Ovary (tissue), 10 donors: ENCODE measurements at places on chromosomes 11 and 22. TPM values are rescaled to one million over a fixed set of nuclear protein-coding genes. Genes with fewer than 3 reads are reported as not detected.
A peak's percentile ranks its signal among the peaks of the same experiment; 100 is the strongest.

The RFPL2 gene
- polyA plus RNA-seq: not detected

The ANGPTL5 gene
- 5.0 TPM for polyA plus RNA-seq

The PES1 gene
- polyA plus RNA-seq: 62.5 TPM

The CEND1 gene
- polyA plus RNA-seq: not detected

The E2F8 gene
- 0.35 TPM for polyA plus RNA-seq

GRCh38 chr11:64248578-64248977, 1.8 kb upstream of the PPP1R14B start:
- no peak overlapping the region for H3K4me3 ChIP-seq
- no peak for DNase-seq
- no peak overlapping the region for H3K27ac ChIP-seq
- H3K36me3 ChIP-seq: no peaks in the 10 kb centered on the region
- no peaks in the 10 kb centered on the region for H3K27me3 ChIP-seq

DNA sequence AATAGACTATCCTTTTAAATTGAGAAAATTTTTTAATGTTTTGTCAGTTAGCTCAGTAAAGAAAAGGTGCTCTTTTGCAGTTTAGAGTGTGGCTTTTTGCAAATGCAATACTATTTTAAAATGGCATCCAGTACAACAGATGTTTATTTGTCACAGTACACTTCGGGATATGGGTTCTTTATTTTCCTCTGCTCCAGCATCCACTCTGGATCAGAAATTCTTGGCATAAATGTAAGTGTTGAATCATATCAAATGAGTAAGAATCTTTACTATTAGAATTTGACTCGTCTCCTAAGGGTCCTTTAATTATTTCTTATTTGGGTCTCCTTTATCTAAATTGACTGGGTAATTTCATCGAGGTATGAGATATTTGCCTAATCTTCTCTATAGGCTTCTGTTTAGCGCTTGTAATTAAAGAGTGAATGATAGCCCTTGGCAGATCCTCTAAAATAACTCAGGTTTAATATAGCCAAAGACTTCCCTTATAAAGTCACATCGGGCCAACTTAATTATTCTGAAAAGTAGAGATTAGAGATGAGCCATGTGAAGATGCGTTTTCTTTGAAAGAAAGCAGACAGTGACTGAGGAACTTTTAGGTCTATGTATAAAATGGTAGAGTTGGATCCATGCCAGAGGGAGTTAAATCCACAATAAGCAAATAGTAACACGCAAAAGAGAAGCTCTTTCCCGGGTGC, 132.7 kb downstream of the CASP12 start:
- no peak overlapping the region for H3K4me3 ChIP-seq
- no peak overlapping the region for H3K27ac ChIP-seq
- H3K4me1 ChIP-seq: no peaks in the 10 kb centered on the region
- H3K27me3 ChIP-seq: no peaks in the 10 kb centered on the region

- H3K27me3 ChIP-seq: no peaks in the 10 kb centered on the region
- H3K27ac ChIP-seq: no peak overlapping the region
- H3K4me3 ChIP-seq: no peak overlapping the region
- no peaks in the 10 kb centered on the region for H3K4me1 ChIP-seq
- no peaks in the 10 kb centered on the region for H3K36me3 ChIP-seq
Measured at GRCh38 chr11:111623527-111624030, 21.3 kb downstream of the SIK2 start.

- no peaks in the 10 kb centered on the region for H3K27me3 ChIP-seq
- DNase-seq: no peak
- H3K4me1 ChIP-seq: no peaks in the 10 kb centered on the region
- H3K27ac ChIP-seq: peak overlapping the region; percentile 59
- H3K4me3 ChIP-seq: peak overlapping the region; percentile 81
- H3K36me3 ChIP-seq: no peaks in the 10 kb centered on the region
Measured at GRCh38 chr11:17277024-17277584, 565 bp downstream of the NUCB2 start.
